Omental fat pad (tissue), 4 donors: ENCODE measurements at places on chromosomes 12 and 14.

GRCh38 chr12:23954332-23954731, 4.9 kb upstream of the SOX5 start:
- DNase-seq: no peak

DNA sequence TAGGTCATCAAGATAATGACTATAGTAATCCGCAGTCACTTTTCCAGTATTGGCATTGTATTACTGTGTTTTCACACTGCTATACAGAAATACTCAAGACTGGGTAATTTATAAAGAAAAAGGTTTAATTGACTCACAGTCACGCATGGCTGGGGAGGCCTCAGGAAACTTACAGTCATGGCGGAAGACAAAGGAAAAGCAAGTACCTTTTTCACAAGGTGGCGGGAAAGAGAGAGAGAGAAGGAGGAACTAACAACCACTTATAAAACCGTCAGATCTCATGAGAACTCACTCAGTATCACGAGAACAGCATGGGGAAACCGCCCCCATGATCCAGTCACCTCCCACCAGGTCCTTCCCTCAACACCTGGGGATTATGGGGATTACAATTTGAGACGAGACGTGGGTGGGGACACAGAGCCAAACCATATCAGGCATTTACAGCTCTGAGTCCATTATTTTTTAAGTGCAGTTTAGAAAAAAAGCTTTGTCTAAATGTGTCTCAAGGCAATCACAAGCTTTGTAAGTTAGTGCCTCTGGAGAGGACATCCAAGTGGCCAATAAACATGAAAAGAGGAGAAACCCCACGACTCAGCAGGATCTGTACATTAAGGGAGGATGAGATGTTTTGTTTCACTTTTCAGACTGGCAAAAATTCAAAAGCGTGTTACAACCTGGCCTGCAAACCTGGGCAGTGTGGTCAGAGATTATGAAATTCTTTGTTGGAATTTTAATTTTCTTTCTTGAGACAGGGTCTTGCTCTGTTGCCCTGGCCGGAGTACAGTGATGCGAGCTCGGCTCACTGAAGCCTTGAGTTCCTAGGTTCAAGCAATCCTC, 82.0 kb downstream of the DNAH10 start:
- no peak for DNase-seq

DNA sequence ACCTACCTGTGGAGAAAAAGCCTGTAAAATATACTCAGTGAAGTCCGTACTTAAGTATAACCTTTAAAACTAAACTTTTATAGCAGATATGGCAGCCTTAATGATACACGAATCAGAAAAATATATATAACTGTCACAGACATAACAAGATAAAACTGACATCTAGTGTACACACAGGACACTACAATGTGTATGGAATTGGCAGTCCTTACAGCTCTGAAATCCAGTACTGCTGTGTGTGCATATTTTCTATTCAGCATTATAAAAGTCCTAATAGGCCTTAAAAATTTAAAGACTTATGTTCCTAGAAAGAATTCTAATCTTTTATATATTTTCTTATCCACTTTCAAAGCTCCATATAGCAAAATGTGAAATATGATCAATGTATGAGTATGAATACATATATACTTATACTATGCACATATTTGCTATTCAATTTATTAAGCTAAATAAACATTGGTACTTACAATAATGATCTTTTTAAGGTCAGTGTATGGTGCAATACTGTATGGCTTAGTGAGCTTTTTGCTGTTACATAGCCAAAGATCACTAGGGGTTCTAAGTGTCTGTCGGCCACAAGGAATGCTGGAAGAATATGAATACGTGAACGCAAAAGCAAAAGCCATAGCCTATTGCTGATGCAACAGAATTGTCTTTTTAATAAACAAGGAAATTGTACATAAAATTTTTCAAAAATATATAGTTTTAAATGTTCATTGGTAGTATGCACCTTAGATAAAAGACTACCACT, 69.2 kb downstream of the C2CD5 start:
- no peak for DNase-seq

- DNase-seq: no peak
These were observed 48.6 kb downstream of the PCNX1 start for GRCh38 chr14:70955543-70956480.

DNA sequence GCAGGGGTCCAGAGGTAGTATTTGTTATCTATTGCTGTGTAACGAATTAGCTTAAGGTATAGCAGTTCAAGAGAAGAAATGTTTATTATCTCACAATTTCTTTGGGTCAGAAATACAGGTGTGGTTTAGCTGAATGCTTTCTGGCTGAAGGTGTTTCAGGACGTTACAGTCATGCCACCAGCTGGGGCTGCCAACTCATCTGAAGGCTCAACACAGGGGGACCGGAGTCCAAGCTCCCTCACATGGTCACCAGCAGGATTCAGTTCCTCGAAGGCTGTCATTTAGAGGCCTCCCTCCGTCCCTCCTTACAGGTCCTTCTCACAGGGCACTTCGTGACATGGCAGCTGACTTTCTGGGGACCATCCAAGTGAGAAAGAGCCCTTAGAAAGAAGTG, 37.5 kb upstream of the SINHCAF start:
- DNase-seq: no peak
